Ascending aorta (tissue), 2 donors: ENCODE measurements at places on chromosomes 5 and 9.

- no peak for DNase-seq
- H3K27ac ChIP-seq, result no peak overlapping the region
- no peaks in the 10 kb centered on the region for H3K4me1 ChIP-seq
- no peak overlapping the region for H3K4me3 ChIP-seq
- H3K36me3 ChIP-seq, result no peaks in the 10 kb centered on the region
Measured at GRCh38 chr9:19137282-19137681, 10.0 kb upstream of the PLIN2 start.

GRCh38 chr9:86257391-86257790 lies 2.1 kb downstream of the C9orf153 start:
- H3K36me3 ChIP-seq, result no peaks in the 10 kb centered on the region
- no peaks in the 10 kb centered on the region for H3K4me1 ChIP-seq
- no peaks in the 10 kb centered on the region for H3K27me3 ChIP-seq
- H3K27ac ChIP-seq, result no peak overlapping the region
- DNase-seq, result no peak

- no peak overlapping the region for H3K4me3 ChIP-seq
- H3K27me3 ChIP-seq, result no peaks in the 10 kb centered on the region
- no peak for DNase-seq
- H3K36me3 ChIP-seq, result peaks cover 34% of the 10 kb centered on the region
Measured at GRCh38 chr9:100455470-100455869, 17.5 kb upstream of the TMEFF1 start.

DNA sequence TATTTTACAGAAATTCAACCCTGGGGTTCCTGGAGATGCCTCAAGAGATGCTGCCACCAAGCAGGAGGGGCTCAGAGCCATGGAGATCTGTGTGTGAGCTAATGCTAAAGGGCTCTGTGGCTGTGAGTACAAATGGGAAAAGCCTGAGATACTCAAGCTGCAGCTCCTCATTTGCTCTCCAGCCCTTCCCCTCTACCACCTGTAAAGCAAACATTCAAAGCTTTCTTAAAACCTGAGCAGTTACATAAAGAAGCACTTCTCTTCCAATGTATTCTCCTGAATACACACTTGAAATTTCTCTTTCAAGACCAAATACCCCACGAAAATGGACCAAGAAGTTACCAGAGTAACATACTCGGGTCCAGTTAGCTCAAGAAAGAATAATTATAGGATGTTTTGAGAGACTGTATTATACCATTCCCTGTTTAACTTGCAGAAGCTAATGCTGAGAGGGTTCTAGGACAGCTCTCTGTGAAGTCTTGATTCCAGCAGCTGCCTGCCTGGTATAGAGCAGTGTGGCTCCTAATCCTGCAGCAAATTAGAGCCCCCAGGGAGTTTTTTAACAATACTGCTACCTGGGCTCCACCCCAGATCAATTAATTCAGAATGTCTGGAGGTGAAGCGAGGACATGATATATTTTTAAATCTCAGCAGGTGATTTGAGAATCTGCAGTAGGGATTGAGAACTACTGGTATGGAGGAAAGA lies 21.1 kb downstream of the RGS7BP start:
- DNase-seq, result no peak
- peak overlapping the region; percentile 29 for H3K27ac ChIP-seq
- no peaks in the 10 kb centered on the region for H3K27me3 ChIP-seq
- H3K4me3 ChIP-seq, result no peak overlapping the region
- no peaks in the 10 kb centered on the region for H3K36me3 ChIP-seq

GRCh38 chr9:86765746-86766430 lies 181.4 kb downstream of the GAS1 start:
- no peaks in the 10 kb centered on the region for H3K4me1 ChIP-seq
- no peaks in the 10 kb centered on the region for H3K27me3 ChIP-seq
- DNase-seq, result no peak

DNA sequence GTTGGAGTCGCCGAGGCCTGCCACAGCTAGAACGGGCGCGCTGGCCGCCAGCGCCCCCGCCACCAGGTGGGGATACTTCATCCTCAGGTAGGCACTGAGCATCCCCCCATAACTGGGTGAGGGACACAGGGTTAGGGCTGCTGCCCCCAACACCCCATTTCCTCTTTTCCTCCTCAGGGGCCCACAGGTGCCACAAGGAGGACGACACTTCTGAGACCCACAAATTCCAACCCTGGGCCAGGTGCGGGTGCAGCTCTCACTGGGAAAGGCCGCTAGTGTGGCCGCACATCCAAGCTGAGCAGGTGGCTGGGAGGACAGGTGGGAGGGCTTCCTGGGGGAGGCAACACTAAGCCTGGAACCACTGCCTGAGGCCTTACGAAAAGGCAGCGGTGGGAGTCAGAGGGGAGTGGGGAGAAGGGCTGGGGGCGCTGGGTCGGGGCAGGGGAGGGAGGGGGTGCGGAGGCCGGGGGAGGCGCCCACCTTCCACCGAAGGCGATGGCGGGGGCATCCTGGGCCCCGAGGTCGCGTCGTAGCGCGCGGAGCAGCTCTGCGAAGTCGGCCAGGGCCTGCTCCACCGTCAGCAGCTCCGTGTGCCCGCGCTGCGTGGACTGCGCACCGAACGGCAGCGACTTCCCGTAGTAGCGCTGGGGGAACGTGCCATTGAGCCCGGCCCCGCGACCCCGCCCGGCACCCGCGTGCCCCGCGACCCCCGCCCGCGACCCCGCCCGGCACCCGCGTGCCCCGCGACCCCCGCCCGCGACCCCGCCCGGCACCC lies 961 bp downstream of the DPP7 start:
- no peak overlapping the region for H3K27ac ChIP-seq
- DNase-seq, result no peak
- H3K4me1 ChIP-seq, result no peaks in the 10 kb centered on the region
- peaks cover 18% of the 10 kb centered on the region for H3K36me3 ChIP-seq

DNA sequence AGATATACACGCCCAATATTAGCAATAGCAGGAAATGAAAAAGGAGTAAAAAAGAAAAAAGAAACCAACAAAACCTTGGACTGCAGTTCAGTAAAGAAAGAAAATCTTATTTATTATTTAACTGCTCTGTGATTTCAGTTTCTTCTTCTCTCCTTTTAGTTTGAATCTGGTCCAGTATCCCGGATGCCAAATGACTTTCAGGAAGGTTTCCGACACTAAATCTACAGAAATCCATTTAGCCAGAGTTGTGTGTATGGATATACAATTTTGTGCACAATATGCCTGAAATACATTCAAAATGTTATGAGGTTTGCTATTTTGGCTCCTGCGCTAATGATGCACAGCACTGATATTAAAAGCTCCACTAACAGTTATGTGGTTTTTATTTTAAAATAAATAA lies 64.5 kb downstream of the FBXL7 start:
- no peaks in the 10 kb centered on the region for H3K4me1 ChIP-seq
- no peak overlapping the region for H3K27ac ChIP-seq
- no peaks in the 10 kb centered on the region for H3K36me3 ChIP-seq
- no peaks in the 10 kb centered on the region for H3K27me3 ChIP-seq
